ENCODE measurements at places on chromosomes 16 and 17.
A peak's percentile ranks its signal among the peaks of the same experiment; 100 is the strongest.

DNA sequence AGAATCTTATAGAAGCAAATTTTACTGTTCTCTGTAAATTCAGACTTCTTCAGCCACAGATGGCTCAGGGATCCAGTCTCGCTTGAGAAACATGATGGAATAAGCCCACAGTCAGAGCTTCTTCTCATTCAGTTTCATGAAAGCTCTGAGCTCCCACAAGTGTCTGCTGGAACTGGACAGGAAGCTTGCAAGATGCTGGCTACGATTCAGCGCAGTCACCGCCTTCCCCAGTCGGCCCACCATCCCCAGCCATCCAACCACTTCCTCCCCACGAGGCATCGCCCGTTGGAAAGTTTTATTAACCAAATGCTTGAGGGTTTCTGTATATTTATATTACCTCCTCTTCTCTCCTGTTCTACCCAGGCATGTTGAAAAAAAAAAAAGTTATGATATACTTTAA, 171.7 kb downstream of the ZFHX3 start:
- no peak for DNase-seq

DNA sequence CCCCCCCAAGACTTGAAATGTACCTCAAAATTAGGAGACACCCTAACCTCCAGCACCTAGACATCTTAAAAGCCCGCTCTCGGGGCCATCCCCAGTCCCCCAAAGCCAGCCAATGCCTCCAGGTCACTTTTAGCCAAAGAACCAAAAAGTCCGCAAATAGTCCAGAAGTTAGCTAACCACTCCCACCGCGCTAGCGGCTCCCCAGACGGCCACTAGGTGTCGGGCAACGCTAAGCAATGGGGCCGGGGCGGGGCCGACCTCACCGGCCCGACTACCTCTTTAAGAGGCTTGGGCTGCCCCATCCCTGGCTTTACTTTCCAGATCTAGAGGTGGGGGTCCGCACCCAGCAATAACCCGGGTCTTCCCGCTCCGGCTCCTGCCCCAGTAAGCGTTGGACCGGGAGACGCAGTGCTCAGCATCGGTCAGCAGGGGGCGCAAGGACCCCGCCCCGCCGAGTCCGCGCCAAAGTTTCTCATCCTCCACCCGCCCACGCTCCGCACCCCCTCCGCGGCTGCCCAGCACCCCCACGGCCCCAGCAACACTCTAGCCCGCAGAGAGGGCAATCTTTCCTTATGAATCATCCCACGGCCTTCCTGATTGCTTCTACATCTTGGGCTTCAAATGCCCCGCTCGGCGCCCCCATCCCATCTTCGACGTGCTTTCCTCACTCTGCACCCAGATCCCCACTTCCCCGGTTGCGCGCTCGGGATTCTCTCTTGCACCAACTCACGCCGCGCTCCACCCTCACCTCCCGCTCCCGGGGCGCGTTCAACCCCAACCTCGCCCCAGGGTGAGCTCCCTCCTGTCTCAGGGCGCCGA, 765 bp downstream of the COL1A1 start:
- DNase-seq: peak; percentile 77

GRCh38 chr17:80939151-80940145, 52.2 kb upstream of the CHMP6 start:
- DNase-seq: no peak

DNA sequence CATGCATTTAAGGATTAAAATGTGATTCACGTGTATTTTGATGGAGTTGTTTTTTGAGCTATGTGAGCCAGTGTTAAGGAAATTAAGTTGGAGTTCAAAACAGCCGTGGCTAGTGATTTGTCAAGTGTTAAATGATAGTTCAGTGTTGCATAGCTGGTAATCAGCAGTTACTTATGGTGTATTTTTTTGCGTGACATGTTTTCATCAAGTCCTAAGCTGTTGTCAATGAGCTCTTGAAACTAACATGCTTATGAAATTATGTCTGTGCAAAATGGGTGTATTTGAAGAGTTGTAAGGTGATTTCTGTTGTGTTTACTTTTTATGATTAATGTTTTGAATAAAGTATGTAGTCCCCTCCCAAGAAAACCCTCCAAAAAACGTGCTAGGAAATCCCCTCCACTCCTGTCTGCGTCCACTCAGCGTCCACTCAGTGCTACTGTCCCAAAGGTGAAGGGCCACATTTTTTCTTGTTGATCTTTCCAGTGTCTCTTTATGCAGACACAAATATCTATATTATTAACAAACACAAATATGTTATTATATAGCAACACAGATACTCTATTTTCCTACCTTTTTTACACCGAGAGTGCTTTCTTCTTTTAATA, 30.0 kb downstream of the USP10 start:
- no peak for DNase-seq

DNA sequence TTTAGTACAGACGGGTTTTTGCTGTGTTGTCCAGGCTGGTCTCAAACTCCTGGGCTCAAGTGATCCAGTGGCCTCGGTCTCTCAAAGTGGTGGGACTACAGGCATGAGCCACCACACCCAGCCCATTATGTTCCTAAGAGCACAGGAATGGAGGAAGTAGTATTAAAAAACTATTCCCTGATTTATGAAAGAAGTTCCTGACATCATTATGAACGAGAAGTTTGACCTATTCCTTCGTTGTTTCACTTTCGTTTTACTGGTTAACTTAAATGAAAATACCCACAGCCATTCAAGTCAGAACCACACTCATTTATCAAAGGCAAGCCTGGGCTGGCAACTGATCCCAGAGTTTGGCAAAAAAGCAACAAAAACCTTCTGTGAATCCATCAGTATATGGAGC, 13.5 kb upstream of the CBX4 start:
- no peak for DNase-seq

DNA sequence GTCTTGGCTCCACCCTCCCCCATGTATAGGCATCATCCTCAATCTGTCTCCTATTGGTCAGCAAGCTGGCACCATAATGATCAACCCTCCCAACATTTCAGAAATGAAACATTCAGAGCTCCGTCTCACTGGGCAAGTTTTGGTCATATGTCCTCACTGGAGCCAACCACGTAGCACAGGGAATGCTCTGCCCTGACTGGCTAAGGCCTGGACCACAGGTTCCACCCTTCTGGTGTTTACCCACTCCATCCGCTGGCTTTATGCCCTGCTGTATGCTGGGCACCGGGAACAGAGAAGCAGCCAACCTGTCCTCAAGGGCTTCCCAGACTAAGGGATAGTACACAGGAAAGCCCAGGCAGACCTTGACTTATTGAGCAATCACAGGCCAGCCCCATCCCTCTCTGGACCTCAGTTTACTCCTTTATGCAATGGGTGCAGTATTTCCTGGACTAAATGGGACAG, 20.5 kb downstream of the MYO15A start:
- peak; percentile 20 for DNase-seq

GRCh38 chr17:45172541-45173286, 11.0 kb downstream of the HEXIM2 start:
- DNase-seq: peak; percentile 89

DNA sequence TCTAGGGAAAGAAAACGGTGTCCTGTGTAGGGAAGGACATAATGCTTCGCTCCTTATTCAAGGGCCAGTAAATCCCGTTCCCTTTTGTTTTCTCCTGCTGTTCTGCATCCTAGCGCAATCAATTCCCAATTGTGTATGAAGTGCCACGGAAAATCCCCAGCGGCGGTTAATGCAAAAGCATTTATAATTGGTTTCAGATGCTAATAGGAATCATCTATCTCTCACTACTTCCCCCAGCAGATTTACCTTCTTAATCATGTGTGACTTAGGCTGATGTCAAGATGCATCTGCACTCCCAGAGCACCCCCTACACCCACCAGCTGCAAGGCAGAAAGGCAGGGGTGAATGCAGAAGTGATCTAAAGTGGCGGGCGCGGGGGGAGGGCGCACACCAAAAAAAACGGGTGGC, 32.7 kb upstream of the SSTR2 start:
- DNase-seq: no peak

GRCh38 chr16:88505405-88506082, 52.5 kb downstream of the ZFPM1 start:
- DNase-seq: peak; percentile 93

GRCh38 chr16:68707340-68708152, 29.5 kb upstream of the CDH1 start:
- peak; percentile 27 for DNase-seq

DNA sequence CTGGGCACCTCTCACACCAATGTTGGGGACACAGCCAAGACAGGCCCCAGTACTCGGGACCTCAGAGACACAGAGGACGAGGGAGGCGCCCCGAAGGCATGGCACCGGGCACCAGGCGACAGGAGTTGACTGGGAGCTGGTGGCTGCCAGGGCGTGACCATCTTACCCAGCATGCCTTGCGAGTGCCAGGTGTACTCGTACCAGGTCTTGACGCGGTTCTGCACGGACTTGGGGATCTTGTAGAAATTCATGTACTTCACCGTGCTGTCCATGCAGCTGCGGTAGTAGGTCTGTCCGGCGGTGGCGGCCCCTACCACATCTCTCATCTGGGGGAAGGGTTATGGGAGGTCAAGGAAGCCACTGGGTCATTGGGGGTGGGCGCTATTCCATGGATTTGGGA, 67.3 kb downstream of the CNGB1 start:
- no peak for DNase-seq

DNA sequence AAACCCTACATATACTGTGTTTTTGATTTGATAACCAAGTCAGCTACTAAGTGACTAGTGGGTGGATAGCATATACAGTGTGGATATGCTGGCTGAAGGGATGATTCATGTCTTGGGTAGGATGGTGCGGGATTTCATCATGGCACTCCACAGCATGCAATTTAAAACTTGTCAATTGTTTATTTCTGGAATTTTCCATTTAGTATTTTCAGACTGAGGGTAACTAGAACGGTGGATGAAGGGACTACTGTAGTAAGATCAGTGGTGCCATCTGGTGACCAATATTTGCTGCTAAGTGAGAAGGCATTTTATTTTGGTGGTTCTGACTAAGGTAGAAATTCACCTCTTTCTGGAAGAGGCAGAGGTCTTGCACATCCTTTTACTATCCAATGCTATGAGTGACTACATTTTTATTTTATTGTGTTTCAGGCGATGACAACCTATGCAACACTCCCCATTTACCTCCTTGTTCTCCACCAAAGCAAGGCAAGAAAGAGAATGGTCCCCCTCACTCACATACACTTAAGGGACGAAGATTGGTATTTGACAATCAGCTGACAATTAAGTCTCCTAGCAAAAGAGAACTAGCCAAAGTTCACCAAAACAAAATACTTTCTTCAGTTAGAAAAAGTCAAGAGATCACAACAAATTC, 3.1 kb downstream of the CDC6 start:
- peak; percentile 49 for DNase-seq

- DNase-seq: no peak
These were observed 174.6 kb upstream of the ZNF469 start for GRCh38 chr16:88208112-88208511.

GRCh38 chr16:165539-166374, at the start of gene HBM:
HBM (plus strand) TSS chr16:165978; CDS start chr16:165998, 20 bp downstream.
- DNase-seq: no peak

- peak; percentile 61 for DNase-seq
These were observed 27.6 kb downstream of the STAT5B start for GRCh38 chr17:42248351-42249179.

- no peak for DNase-seq
These were observed 33.6 kb downstream of the TEKT5 start for GRCh38 chr16:10660950-10661635.

Data from NCI-H1436 (cell line).